NCI-H2081 (cell line): ENCODE measurements at places on chromosomes 16 and 17.

DNA sequence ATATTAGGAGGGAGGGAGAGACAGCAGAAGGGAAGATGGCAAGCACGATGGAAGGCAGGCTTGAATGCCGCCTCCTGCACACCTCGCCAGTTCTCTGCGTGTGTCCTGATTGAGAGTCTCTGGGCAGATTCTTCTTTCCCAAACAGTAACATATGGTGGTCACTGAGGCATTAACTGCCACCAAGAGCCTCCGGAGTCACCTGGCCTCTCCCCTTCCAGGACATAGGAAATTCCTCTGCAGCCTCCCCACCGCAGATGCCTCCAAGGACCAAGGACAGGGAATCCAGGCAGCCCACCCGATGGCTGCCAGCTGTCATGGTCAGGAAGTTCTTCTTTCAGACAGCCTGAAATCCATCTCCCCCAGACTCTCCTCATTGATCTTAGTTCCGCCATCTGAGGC, 149.3 kb downstream of the ENGASE start:
- no peak for DNase-seq

GRCh38 chr17:50513495-50513894, 5.3 kb downstream of the MYCBPAP start:
- DNase-seq: no peak

DNA sequence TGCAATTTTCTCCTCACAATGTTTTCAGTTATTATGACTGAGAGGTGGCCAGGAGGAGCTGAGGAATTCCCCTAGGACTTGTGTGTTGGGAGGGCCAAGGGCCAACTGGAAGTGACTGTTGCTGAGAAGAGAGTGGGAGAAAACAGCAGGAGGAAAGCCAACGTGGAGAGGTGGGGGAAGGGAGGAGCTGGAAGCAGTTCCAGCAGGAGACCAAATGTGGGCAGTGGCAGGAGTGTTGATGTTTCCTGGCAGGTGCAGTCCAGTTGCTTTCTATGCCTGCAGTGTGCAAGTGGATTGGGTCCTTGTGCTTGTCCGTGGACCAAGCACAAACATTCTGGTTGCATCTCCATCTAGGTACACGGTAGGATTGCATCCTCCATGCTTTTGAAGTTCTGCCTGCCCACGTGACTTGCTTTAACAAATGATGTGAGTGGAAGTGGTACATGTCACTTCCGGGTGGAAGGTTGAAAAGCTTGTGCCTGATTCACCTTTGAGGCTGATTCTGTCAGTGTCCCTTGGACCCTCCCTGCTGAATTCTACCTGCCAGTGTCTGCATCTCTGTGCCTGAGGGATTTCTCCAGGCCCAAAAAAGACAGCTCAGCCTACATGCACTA, 54.7 kb upstream of the CRHR1 start:
- DNase-seq: no peak

- DNase-seq: no peak
Observed at GRCh38 chr17:1707107-1707506, 3.1 kb downstream of the TLCD2 start.

DNA sequence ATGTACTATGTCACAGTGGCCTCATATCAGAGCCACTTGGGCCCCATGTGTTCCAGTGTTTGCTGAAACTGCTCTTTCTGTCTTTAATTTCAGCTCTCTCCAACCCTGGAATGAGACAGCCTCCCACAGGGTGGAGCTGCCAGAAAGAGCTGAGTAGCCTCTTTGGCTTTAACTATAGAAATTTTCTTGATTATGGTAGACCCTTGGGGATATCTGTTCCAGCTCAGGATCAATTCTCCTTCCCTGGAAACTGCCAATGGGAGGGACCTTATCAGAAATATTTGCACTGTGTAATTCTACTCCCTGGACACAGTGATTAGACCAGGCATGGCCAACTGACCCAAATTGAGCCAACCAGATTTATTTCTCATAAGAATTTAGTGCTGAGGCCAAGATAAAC, 39.0 kb upstream of the KDM8 start:
- DNase-seq: no peak

- no peak for DNase-seq
Observed at GRCh38 chr16:1295465-1295864, 14.0 kb upstream of the UBE2I start.

DNA sequence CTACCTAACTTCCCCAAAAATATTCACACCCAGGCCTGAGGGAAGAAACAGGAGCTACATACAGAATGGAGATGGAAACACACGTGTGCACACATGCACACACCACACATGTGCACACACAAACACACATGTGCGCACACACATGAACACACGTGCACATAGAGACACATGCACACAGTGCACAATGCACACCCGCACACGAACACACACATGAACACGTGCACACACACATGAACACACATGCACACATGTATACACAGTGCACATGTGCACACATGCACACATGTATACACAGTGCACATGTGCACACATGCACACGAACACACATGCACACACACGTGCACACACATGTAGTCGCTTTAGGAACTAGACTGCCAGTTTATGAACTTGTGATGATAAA, 18.8 kb downstream of the CA5A start:
- DNase-seq: no peak

DNA sequence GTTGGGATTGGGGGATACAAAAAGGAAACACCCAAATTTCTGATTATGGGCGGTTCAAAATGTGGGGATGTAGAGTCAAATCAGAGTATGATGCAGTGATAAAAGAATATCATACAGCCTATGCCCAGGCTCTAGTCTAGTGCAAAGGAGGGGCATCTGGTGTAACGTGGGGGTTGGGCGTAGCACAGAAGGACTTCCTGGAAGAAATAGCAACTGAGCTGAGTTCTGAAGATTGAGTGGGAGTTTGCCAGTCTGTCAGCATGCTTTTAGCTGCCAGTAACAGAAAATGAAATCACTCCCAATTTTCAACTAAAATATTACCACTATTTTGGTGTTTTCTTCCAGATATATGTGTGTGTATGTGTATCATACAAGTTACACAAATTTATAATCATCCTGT, 196.9 kb downstream of the SPECC1 start:
- DNase-seq: no peak

DNA sequence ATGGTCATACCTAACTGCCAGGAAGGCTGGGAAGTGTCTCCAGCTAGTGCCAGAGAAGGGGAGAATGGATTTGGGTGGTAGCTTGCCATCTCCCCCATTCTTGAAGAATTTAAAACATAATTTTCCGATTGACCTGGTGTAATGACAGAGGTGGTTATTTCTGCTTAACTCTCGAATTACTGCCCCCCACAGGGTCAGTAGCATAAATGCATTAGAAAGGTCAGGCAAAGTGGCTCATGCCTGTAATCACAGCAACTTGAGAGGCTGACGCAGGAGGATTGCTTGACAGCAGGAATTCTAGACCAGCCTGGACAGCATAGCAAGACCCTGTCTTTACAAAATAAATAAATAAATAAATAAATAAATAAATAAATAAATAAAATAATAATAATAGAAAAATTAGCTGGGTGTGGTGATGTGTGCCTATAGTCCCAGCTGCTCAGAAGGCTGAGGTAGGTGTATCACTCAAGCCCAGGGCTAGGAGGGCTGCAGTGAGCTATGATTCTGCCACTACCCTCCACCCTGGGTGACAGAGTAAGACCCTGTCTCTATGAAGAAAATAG, 27.5 kb downstream of the TMC7 start:
- DNase-seq: no peak

DNA sequence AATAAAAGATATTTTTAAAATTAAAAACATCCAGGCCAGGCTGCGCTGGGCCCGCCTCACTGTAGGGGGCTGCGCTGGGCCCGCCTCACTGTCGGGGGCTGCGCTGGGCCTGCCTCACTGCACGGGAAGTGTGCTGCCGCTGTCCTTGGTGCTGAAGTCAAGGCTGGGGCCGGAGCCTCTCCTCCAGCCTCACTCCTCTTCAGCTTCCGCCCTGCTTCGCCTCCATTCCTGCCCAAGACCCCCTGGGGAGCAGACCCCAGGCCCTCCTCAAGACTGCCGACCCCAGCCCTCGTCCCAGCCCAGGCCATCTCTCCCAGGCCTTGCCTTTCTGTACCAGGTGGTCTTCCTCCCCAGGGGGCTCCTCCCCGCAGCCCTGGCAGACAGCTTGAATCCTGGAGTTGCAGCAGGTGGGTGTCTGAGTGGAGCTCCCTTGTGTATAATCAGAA, 26.2 kb downstream of the ENDOV start:
- DNase-seq: no peak
